ENCODE measurements at places on chromosomes 5 and 9. TPM values are rescaled to one million over a fixed set of nuclear protein-coding genes. Genes with fewer than 3 reads are reported as not detected.

- no peak for DNase-seq
- H3K36me3 ChIP-seq, result no peaks in the 10 kb centered on the region
- H3K27ac ChIP-seq, result no peak overlapping the region
- no peaks in the 10 kb centered on the region for H3K4me1 ChIP-seq
Observed at GRCh38 chr9:31067418-31067817, 1317.0 kb upstream of the ACO1 start.

- H3K36me3 ChIP-seq, result peaks cover 3% of the 10 kb centered on the region
- no peaks in the 10 kb centered on the region for H3K27me3 ChIP-seq
- no peaks in the 10 kb centered on the region for H3K4me1 ChIP-seq
- peak; percentile 34 for DNase-seq
- H3K27ac ChIP-seq, result no peak overlapping the region
Observed at GRCh38 chr9:70340572-70340971, 73.9 kb downstream of the KLF9 start.

The SPARC gene
- total RNA-seq, result 130 TPM

GRCh38 chr5:78691084-78691960 is 42.8 kb upstream of the LHFPL2 start:
- no peak overlapping the region for H3K4me3 ChIP-seq
- no peaks in the 10 kb centered on the region for H3K4me1 ChIP-seq
- no peak overlapping the region for H3K27ac ChIP-seq
- no peaks in the 10 kb centered on the region for H3K36me3 ChIP-seq
- no peaks in the 10 kb centered on the region for H3K27me3 ChIP-seq

DNA sequence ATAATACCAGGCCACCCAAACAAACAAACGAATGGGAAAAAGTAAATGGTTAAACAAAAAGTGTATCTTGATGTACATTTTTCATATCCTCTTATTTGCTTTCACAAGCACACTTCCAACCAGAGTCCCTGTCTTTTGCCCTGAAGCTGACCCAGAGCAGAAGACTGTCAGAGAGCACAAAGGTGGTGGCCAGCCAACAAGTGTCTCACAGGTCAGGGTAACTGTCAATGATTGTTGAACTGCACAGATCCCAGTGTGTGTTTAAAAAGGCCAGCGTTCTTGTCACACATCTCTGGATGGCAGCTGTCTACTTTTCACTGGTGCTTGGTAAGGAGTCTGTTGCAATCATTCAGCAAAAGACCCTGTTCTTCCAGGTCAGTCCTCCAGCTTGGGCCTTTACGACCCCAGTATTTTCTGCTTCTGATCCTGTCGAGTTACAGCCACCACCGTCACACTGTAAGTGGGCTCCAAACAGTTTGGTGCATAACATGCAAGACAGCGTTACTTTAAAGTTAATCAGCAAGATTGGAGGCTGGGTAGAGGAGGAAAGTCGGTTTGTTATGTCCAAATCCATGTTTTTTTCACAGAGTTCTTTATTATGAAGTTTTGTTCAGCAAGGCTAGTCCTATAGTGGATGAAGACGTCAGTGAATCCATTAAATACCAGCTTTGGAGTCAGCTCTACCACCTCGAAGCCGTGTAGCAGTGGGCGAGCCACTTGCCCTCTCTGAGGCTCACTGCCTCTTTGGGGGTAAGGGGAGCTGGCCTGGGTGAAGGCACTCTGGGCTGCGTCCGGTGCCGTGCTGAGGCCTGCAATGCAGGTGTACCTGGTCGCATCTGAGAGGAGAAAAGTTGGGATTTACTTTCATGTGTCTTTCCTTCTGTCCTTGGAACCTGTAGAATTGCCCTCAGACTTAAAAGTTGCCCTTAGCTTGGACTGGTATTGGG is 265.7 kb downstream of the AOPEP start:
- no peak for DNase-seq
- H3K4me1 ChIP-seq, result peaks cover 25% of the 10 kb centered on the region

GRCh38 chr9:33791117-33791516 is 4.2 kb upstream of the PRSS3 start:
- no peaks in the 10 kb centered on the region for H3K4me1 ChIP-seq
- peak; percentile 44 for DNase-seq
- no peaks in the 10 kb centered on the region for H3K27me3 ChIP-seq
- H3K4me3 ChIP-seq, result no peak overlapping the region
- H3K36me3 ChIP-seq, result no peaks in the 10 kb centered on the region

The FGD3 gene
- 1.3 TPM for total RNA-seq

GRCh38 chr5:178240341-178240741 is 7.7 kb upstream of the PHYKPL start:
- H3K4me1 ChIP-seq, result no peaks in the 10 kb centered on the region
- no peak for DNase-seq
- H3K27ac ChIP-seq, result no peak overlapping the region
- no peak overlapping the region for H3K4me3 ChIP-seq
- H3K27me3 ChIP-seq, result no peaks in the 10 kb centered on the region

- DNase-seq, result no peak
- H3K27me3 ChIP-seq, result peaks cover 65% of the 10 kb centered on the region
- no peak overlapping the region for H3K4me3 ChIP-seq
- H3K36me3 ChIP-seq, result no peaks in the 10 kb centered on the region
- H3K4me1 ChIP-seq, result peaks cover 8% of the 10 kb centered on the region
- no peak overlapping the region for H3K27ac ChIP-seq
Observed at GRCh38 chr5:77850536-77851175, 74.5 kb upstream of the TBCA start.

DNA sequence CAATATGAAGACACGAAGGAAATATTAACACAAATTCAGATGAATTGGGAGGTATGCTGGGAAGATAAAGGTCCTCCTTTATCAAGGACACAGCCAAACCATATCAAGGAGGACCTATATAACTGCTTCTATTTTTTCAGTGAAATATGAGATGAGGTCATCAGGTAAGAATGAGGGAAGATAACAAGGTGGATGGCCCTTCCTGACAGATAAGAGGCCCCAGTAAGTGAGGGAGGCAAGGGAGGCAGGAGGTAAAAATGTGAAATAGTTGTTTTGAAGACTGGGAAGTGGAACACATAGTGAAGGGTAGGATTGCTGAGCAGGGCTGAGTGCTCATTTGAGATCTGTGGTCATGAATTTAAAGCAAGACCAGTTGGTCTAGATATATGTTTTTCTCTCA is 60.0 kb upstream of the FOXE1 start:
- H3K27me3 ChIP-seq, result peaks cover 13% of the 10 kb centered on the region
- no peak overlapping the region for H3K4me3 ChIP-seq
- H3K27ac ChIP-seq, result no peak overlapping the region
- no peaks in the 10 kb centered on the region for H3K4me1 ChIP-seq
- DNase-seq, result no peak

DNA sequence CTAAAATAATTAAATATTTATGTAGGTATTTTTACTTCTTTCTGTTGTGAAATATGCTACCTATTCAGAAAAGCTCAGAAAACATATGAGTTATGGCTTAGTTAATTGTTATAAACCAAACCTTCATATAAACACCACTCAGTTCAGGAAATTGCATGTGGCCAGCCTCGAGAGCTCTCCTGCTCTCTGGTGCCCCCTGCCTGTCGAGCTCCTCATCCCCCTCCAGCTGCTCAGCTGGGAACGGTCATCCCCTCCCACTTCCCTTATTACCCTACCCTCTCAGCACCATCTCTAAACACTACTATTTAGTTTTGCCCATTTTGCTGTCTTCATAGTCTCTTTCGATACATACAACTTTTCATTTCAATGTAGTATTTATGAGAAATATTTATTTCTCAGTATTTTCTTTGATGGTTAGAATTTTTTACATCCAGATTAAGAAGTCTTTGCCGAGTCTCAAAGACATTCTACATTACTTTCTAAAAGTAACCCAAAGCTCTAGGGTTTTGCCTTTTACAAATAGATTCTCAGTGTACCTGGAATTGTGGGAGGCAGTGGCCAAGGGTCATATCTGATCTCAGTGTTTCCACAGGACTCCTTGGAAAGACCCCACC is 51.2 kb upstream of the SEMA4D start:
- peak; percentile 78 for DNase-seq
- no peaks in the 10 kb centered on the region for H3K36me3 ChIP-seq
- no peaks in the 10 kb centered on the region for H3K27me3 ChIP-seq
- H3K27ac ChIP-seq, result no peak overlapping the region

DNA sequence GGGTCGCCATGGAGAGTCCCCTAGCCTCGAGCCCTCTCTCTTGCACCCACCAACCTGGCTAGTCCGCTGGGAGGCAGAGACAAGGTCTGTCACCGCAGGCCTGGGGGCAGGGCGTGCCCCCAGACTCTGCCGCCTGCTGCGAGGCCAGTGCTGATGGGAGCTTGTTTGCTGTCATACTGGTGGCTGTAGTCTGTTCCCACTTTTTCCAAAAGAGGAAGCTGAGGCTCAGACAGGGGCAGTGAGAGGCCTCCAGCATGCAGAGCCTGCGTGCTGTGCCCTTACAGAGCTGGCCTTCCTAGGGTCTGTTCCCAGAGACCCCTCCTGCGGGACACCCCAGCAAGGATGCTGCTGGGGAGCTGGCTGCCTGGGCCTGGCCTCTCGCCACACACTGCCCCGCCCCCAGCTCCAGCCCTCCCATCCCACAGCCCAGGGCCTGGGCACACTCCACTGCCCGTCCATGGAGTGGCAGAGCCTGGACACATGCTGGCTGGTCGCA is 21.0 kb upstream of the SUSD3 start:
- no peak overlapping the region for H3K27ac ChIP-seq
- no peak for DNase-seq
- H3K4me1 ChIP-seq, result no peaks in the 10 kb centered on the region
- no peaks in the 10 kb centered on the region for H3K27me3 ChIP-seq
- H3K4me3 ChIP-seq, result no peak overlapping the region

GRCh38 chr5:164708831-164709230 is 1203.4 kb downstream of the MAT2B start:
- H3K36me3 ChIP-seq, result no peaks in the 10 kb centered on the region
- no peak overlapping the region for H3K27ac ChIP-seq
- no peak overlapping the region for H3K4me3 ChIP-seq
- H3K4me1 ChIP-seq, result no peaks in the 10 kb centered on the region

The UTP15 gene
- 11.8 TPM for total RNA-seq

GRCh38 chr5:124515497-124516245 is 230.8 kb downstream of the ZNF608 start:
- no peak overlapping the region for H3K27ac ChIP-seq
- H3K27me3 ChIP-seq, result no peaks in the 10 kb centered on the region
- no peak overlapping the region for H3K4me3 ChIP-seq

GRCh38 chr5:168066536-168067208 is 224.8 kb upstream of the WWC1 start:
- no peak for DNase-seq
- no peaks in the 10 kb centered on the region for H3K27me3 ChIP-seq
- no peaks in the 10 kb centered on the region for H3K36me3 ChIP-seq
- no peak overlapping the region for H3K27ac ChIP-seq
- no peaks in the 10 kb centered on the region for H3K4me1 ChIP-seq
- H3K4me3 ChIP-seq, result no peak overlapping the region

GRCh38 chr9:135533674-135534073 is 12.3 kb upstream of the OBP2A start:
- H3K27ac ChIP-seq, result no peak overlapping the region
- DNase-seq, result no peak
- no peaks in the 10 kb centered on the region for H3K36me3 ChIP-seq
- no peak overlapping the region for H3K4me3 ChIP-seq
- H3K27me3 ChIP-seq, result no peaks in the 10 kb centered on the region

All from cardiac muscle cell (in vitro differentiated cells and primary cell).